ENCODE measurements at places on chromosomes 3 and 15.

DNA sequence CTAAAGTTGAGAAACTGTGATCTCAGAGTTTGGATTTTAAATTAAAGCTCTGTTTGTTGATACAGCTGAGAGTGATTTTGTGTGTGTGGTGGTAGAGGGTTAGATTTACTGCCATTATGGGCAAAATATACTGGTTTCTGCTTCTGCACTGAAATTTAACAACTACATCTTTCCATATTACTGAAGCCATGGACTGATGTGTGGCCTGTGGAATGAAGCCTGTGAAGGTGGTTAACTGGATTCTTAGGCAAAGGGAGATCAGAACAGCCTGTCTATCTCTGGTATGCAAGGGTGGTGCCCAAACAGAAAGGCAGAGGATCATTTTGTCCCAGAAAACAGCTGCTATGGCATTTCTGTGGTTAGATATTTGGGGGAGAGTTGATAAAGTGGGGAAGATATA lies 297.3 kb upstream of the THBS1 start:
- DNase-seq = no peak

DNA sequence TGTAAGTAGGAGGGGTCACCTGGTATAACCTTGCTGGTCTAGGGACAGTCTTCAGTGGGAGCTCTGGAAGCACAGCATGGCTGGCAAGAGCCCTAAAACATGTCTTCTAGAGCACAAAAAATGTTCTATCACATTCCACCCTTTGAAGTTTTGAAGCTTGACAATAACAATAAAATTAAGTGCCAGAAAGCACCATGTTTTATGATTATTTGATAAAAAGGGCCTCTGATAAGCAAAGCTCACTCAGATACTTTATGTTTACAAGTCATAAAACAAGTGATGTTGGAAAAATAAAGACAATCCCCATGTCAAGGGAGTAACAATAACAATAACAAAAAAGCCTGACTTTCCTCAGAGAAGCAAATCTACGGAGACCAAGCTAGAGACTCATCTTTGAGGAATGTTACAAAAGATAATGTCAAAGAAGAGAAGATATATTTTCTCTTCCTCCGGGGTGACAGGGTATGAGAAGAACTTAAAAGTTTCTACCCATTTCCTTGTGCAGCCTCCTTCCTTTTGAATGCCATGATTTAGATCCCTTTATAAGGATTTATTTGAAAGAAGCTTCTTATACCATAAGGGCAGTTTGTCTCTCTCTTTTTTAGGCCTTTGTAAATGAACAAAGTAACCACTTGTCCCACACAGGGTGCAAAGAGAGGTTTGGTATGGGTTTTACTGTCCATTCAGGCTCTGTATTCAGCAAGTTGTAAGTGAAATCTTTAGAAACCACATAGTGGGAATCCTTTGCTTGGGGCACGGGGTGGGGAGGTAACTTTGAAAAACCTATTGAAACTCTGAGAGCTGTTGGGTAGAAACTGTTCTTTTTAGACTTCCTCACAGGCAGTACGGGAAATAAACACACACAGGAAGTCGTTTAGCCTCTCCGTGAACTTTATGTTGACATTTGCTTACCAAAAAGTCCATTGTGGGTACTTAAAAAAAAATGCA lies 109.6 kb upstream of the RBMS3 start:
- DNase-seq = no peak

DNA sequence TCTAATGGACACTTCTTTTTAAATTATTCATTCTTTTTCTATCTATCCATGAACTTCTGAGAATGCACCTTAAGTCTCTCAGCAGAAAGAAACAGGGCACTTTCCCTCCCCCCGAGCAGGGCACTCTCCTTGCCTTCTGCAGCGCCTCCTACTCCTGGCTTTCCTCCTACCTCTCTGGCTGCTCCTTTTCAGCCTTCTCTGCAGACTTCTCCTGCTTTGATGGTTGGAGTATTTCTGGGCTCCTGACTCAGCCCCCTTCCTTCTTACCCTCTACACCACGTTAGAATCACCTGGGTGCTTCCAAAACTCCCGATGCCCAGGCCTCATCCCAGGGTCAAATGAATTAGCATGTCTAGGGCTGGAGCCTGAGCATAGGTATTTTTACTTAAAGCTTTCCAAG lies 3.4 kb downstream of the SCN5A start:
- no peak for DNase-seq

GRCh38 chr15:39472621-39473297 lies 108.1 kb upstream of the THBS1 start:
- peak; percentile 8 for DNase-seq

GRCh38 chr3:64097920-64098319 lies 74.6 kb upstream of the PSMD6 start:
- DNase-seq = no peak

GRCh38 chr3:52190294-52191074 lies 7.5 kb upstream of the ALAS1 start:
- DNase-seq = peak; percentile 47

- DNase-seq = peak; percentile 57
Measured at GRCh38 chr3:72347819-72348319, 500.4 kb downstream of the SHQ1 start.

GRCh38 chr3:25663347-25663868 lies 1.3 kb downstream of the TOP2B start:
- DNase-seq = peak; percentile 39

DNA sequence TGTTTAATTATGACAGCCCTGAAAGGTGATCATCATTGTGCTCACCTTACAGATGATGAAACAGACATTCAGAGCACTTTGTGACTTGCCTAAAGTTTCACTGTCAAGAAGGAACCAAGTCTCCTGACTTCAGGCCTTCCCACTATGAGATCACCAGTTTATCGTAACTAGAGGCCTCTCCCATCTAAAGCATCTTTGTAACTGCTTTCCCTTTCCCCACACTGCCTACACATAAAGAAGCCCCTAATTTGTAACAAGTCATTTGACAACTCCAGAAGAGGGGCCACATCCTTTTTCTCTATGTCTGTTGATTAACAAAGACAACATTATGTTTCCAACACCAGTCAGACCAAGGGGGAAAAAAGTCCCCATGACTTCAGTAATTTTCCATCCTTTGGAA lies 1.1 kb downstream of the KLHL6 start:
- no peak for DNase-seq

DNA sequence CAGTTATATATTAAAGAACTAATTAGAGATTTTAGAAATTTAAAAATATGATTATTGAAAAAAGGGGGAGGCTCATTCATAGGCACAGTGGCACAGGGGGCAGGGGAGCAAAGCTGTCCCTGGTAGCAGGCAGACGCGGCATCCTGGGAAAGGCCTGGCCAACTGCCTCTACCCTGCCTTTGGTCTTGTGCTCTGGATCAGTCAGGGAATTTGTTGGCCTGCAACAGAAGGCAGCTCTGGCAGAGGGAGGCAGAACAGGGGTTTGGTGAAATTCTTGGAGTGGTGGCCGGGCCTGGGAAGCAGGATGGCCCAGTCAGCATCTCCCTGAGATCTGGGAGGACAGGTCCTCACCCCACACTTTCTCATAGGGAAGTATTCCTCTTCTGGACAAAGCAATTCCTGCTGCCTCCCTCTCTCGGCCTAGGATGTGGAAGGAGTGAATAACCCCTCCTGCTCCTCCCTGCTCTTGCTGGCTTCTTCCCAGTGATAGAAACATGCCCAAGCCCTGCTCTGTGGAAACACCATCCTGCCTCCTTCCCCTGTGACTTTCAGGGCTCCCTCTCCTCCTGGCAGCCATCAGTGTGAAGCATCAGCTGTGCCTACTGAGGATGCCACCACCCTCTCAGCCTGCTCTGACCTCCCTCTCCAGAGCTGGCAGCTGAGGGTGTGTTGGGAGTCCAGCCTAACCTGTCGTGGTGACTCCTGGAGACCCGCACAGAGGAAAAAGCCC lies 26.9 kb downstream of the PRR20G start:
- DNase-seq = no peak

GRCh38 chr3:73964818-73965217 lies 340.1 kb upstream of the PDZRN3 start:
- DNase-seq = no peak

DNA sequence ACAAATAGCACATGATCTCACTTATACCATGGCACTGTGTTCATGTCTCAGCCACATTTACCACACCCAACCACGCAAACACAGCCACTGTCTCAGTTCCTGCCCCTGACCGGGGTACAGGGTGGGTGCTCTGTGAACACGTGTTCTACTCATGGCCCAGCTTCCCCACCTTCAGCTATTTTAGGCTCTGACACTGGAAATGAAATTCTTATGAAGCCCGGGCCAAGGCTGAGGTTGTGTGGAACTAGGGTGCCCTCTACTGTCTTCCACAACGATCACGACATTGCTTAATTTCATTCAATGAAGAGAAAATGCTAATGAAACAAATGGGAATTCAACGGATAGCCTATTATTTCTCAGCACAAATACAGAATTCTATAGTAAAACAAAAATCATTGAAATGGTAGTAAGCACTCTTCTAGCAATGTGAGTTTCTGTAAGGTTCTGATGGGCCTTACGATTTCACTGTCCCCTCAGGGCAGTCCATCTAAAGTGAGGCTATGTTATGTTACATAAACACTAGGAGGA lies 2.1 kb upstream of the GABRA5 start:
- peak; percentile 57 for DNase-seq

DNA sequence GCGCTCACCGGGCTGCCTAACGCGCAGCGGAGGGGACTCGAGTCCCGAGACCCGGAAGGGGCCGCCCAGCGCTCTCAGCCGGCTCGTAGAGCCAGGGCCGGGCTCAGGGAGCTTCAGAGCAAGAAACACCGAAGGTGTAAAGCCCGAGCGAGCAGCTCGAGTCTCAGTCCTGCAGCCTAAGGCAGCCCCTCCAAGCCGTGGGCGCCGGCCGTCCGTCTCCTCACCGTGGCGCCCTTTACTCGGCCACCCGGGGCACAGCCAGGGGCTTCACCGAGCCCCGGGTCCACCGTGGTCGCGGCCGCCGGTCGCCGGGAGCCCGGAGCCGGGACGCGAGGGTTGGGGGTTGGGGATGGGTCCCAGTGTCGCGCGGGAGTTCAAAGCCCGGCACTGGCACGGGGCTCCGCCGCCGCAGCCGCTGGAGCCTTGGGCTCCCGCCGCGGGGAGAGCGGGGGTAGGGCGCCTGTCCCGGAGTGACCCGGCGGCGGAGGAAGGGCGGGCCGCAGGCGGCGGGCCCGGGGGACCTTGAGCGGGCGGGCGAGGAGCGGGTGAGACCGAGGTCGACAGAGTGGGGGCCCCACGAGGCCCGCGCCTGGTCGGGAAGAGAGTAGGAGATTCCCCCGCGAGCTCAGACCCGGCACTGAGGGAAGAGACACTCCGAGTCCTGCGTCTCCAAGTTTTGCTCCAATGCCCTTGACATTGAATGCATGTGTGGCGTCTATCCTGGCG lies 26.9 kb upstream of the THRB start:
- DNase-seq = peak; percentile 37

- no peak for DNase-seq
Measured at GRCh38 chr3:161977063-161977462, 480.5 kb downstream of the OTOL1 start.

- no peak for DNase-seq
Measured at GRCh38 chr15:92843814-92844213, 56.3 kb upstream of the CHD2 start.

- DNase-seq = no peak
Measured at GRCh38 chr3:6680119-6680806, 180.7 kb upstream of the GRM7 start.

GRCh38 chr15:50275908-50276307 lies 10.4 kb upstream of the HDC start:
- DNase-seq = no peak

GRCh38 chr3:12287727-12288181 lies 1.1 kb upstream of the PPARG start:
- DNase-seq = no peak

GRCh38 chr3:146334151-146334550 lies 83.2 kb upstream of the PLSCR4 start:
- no peak for DNase-seq

DNA sequence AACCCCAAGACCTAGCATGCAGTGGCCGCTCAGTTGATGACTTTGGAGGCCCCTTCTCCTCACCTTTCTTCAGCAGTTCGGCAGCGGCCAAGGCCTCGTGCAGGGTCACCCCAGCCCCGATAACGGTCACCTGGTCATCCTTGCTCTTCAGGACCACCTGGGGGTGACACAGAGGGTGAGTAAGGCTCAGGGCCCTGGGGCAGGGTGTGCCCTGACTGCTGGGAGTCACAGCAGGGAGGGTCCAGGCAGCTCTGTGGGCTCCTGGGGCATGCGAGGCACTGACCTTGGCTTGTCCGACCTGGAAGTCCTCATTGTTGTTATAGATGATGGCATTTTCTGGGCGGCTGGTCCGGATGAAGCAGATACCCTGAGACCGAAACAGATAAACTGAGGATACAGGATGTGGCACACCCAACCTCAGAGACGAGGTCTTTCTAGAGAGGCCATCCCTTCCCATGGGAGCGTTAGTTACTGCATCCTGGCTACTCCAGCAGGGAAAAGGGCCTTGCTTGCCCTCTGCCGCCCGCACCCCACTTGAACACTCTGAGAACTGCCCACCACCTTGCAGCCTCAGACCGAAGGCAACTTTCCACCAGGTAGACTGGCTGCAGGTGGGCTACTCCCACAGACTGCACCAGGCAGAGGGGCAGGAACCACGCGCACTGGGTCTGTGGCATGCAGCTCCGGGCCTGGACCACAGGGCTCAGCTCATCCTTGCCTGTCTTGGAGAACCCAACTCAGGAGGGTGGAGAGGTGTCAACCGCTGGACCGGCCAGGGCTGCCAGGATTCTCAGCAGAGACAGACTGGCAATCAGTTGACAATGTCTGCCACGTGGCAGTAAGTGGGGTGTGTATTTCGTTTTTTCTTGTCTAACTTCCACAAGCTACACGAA lies 27.6 kb downstream of the TKT start:
- DNase-seq = no peak

DNA sequence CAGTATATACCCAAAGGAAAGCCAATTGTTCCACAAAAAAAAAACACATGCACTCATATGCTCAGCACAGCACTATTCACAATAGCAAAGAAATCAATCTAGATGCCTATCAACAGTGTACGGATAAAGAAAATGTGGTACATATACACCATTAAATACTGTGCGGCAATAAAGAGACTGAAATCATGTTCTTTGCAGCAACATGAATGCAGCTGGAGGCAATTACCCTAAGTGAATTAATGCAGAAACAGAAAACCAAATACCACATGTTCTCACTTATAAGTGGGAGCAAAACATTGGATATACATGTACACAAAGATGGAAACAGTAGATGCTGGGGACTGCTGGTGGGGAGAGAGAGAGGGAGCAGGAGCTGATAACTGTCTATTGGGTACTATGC lies 124.2 kb upstream of the AADACL2 start:
- DNase-seq = no peak

GRCh38 chr3:160049988-160050387 lies 61.4 kb downstream of the IL12A start:
- no peak for DNase-seq

GRCh38 chr3:50534681-50535330 lies 31.4 kb upstream of the CACNA2D2 start:
- no peak for DNase-seq
